Activated T-cell treated with anti-CD3 and anti-CD28 coated beads, Interleukin-2, amount 50 U/mL, for 72 hours (primary cell): ENCODE measurements at places on chromosomes 6 and 20. TPM values are rescaled to one million over a fixed set of nuclear protein-coding genes. Genes with fewer than 3 reads are reported as not detected.

- DNase-seq = no peak
These were observed 5.2 kb downstream of the VWA7 start for GRCh38 chr6:31771992-31772358.

DNA sequence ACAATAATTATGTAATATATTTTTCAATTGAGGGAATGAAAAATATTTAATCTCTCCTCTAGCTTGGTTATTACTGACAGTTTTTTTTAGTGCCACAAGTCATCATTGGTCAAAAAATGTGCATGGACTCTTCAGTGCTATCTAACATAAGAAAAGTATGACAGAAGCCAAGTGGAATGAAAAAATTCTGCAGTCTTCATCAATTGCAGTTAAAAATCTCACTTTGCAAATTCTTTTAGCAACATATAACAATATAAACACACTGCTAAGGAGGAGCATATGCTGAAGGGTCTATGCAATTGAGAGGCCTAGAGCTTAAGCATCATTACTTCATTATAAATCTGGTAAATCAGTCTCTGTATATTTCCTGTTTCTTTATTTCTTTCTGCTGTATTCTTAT, 175.1 kb downstream of the ARHGAP18 start:
- no peak for DNase-seq

- no peak for DNase-seq
These were observed 26.1 kb downstream of the CGA start for GRCh38 chr6:87068795-87069194.

DNA sequence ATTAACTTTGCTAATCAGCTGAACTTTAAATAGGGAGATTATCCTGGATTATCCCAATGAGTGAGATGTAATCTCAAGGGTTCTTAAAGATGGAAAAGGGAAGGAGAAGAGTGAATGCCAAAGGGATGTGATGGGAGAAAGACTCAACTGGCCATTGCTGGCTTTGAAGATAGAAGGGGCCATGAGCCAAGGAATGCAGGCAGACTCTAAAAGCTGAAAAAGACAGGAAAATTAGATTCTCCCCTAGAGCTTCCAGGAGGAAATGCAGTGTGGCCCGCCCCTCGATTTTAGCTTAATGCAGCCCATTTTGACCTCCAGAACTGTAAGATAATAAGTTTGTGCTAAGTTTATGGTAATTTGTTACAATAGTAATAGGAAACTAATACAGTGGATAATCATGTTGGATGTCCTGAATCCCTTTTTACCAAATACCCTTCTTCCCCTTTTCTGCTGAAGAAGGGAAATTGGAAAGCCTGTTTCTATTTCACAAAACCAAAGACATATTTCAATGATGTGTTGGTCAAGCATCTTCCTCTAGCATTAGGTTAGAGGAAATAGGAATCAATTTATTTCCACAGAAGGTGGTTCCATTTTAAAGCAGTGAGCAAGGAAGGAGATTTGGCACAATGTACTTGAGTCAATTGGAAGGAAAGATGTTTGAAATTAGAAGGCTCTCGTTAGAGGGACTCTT, 3.3 kb upstream of the HDDC2 start:
- DNase-seq = no peak

DNA sequence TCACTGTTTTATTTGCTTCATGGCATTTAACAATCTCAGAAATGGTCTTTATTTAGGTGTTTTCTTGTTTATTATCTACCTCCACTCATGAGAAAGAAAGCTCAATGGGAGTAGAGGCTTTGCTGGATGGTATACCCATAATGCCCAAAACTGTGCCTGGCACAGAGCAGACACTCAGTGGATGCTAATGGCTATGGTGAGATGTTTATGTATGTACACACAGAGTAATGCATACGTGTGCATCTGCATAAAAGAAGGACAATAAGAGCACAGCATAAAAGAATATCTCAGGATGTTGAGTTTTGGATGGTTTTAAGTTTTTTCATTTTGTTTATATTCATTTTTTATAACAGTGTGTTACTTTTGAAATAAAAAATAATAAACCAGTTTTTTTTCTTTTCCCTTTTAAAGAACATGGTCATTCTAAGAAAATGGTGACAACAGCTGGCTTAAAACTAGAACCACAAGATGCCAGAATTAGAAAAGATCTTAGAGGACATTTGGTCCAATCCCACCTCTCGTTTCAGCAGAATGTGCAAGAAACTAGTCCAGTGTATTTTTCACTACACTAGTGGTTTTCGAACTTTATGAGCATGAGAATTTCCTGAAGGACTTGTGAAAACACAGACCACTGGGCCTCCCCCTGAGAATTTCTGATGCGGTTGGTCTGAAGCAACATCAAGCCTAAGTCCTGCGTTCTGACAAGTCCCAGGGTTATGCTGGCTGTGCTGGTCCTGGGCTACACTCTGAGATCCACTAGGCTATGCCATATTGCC, 131.9 kb downstream of the FYN start:
- DNase-seq = no peak

- no peak for DNase-seq
These were observed 104.6 kb downstream of the EPB41L2 start for GRCh38 chr6:130958468-130958867.

DNA sequence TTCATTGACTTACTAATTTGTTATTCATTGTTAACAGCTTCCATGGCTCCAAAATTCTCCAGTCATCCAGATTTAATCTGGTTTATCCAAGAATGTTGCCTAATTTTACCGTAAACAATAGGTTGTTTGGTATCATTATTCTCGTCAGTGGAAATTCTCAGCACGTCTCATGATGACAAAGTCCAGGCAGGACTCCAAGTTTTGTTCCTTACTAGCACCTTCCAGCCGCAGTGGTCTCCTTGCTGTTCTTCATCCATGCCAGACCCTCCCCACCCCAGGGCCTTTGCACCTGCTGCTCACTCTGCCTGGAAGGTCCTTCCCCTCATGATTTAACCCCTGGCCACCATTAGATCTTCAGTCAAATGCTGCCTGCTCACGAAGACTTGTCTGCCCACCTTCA, 48.1 kb upstream of the NAA20 start:
- no peak for DNase-seq

GRCh38 chr6:89410231-89410761, 1.8 kb downstream of the RRAGD start:
- DNase-seq = no peak

DNA sequence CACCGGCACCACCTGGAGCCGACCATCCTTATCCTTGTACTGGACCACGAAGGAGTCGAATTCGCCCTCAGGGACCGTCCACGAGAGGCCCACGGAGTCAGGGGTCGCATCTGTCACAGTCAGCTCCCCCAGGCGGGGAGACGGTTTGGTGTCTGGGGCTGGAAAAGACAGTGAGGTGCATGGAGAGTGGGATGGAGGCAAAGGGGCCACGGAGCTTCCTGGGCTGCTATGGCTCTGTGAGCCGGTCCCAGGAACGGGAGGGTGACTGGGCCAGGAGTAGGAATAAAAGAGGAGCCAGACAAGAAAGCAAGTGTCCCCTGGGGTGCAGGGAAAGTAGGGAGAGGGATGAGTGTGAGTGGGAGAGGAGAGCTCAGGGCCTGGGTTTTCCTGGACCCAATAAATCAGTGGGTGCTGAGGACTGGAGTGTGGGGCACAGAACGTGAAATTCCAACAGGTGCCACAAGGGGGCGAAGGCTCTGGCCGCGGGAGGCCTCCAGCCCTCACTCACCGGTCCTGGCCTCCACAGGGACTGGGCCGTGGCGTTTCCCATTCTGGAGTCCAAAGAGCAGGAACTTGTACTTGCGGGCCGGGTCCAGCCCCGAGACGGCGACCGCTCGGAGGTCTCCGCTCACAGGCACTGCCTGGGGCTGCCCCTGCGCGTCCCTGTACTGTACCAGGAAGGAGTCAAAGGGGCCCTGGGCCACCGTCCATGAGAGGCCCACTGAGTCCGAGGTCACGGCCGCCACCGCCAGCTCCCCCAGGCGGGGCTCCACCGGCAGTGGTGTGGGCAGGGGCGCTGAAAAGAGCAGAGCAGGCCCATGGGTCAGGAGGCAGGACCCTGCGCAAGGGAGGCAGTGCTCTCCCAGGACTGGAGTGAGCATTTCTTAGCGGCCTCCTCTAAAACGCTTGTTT, 9.9 kb downstream of the CYP21A2 start:
- peak; percentile 79 for DNase-seq

DNA sequence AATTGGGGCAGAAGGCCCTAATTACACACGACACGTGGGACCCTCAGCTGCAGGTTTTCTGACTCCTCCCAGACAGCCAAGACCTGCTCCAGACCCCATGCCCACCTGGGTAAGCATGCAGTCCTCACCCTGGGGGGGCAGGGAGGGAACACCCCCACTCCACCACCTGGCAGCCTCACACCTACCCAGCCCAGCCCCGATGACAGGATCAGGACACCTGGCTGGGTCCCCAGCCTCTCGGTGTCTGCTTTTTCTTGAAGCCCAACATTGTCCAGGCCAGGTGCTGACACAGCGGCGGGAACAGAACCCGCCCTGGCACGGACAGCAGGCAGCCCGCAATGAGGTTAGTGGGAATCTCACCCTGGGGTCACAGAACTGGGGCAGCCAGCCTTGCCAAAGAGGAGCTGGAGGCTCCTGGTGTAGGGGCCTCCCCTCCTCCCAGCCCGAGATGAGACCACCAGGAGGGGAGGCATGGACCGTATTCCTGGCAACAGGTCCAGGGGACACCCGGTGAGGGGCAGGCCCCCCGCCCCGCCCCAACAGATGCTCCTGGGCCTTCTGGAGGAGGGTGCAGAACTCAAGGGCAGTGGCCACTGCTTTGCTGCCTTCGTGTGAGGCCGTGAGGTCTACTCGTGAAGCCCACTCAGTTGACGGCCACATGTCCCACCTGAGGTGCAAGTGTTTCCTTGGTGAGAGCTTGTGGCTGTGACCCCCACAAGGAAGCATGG, 103.8 kb downstream of the DLL1 start:
- no peak for DNase-seq

- no peak for DNase-seq
These were observed 991.0 kb downstream of the KIF16B start for GRCh38 chr20:15582146-15582760.

DNA sequence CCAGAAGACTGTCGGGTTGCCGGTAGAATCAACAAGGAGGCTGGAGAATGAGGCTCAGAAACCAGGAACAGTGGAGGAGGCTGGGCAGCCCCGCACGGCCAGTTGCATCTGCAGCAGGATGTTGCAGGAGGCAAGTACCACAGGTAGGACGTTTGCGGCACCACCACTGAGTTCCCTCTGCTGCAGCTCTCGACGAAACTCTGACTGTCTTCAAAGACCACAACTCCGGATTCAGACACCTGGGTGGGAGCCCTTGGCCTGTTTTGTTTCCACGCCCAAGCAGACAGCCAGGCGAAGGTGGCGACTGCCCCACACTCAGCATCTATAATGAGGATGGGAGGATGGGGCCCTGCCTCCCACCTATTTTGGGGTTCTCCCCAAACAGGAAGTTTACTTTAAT, 218.2 kb downstream of the ZDHHC14 start:
- no peak for DNase-seq

DNA sequence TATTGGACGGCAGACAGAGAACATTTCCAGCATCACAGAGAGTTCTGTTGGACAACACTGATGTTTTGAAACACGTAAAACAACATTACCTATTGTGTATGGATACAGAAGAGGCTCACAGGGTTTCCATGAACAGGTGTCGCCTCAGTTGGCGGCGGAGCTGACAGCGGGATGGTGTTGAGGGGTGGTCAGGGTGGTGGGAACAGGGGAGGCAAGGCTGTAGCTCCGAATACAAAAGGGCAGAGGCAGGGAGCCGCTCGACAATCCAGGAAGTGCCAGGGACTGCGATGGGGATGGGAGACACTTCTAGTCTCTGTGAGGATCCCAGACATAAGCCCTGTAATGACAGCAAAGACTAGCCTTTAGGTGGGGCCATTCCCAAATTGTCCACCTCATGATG, 14.5 kb upstream of the PI16 start:
- no peak for DNase-seq

- DNase-seq = no peak
These were observed 61.8 kb downstream of the CNBD2 start for GRCh38 chr20:36030149-36030548.

GRCh38 chr6:78487401-78487800, 379.9 kb upstream of the IRAK1BP1 start:
- DNase-seq = no peak

DNA sequence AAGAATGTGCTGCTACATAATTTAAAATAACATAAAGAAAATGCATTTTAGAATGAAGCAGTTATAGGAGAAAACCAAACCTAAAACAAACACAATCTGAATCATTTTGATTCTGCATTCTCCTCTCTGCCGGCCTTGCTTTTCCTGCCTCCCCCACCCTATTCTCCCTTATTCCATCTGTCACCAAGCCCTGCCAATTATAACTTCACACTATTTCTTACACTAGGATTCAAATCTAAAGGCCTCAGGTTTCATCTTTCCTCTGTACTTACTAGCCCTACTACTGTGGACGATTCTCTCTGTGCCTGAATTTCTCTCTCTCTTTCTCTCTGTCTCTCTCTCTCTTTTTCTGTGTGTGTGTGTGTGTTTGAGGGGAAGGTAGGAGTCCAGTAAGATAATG, 18.7 kb upstream of the PRIM2 start:
- DNase-seq = no peak

- DNase-seq = no peak
These were observed 11.3 kb downstream of the SLC2A12 start for GRCh38 chr6:134041093-134041492.

Gene PBOV1
- not detected for total RNA-seq

Gene RNF182
- not detected for total RNA-seq

Gene ENPP5
- total RNA-seq = 0.43 TPM

Gene PDE10A
- not detected for total RNA-seq

Gene ARHGAP40
- not detected for total RNA-seq

Gene MBOAT1
- 12.3 TPM for total RNA-seq

Gene HLA-DQA1
- total RNA-seq = 2.2 TPM

Gene TFAP2C
- 0.07 TPM for total RNA-seq

Gene CFAP61
- not detected for total RNA-seq

Gene LRP11
- 6.0 TPM for total RNA-seq
